PC-9 (cell line): ENCODE measurements at places on chromosomes 6 and 20. TPM values are rescaled to one million over a fixed set of nuclear protein-coding genes. Genes with fewer than 3 reads are reported as not detected.

GRCh38 chr6:167720456-167721285, 106.0 kb upstream of the AFDN start:
- DNase-seq = no peak

GRCh38 chr6:148509800-148510581, 167.4 kb downstream of the SASH1 start:
- DNase-seq = no peak

DNA sequence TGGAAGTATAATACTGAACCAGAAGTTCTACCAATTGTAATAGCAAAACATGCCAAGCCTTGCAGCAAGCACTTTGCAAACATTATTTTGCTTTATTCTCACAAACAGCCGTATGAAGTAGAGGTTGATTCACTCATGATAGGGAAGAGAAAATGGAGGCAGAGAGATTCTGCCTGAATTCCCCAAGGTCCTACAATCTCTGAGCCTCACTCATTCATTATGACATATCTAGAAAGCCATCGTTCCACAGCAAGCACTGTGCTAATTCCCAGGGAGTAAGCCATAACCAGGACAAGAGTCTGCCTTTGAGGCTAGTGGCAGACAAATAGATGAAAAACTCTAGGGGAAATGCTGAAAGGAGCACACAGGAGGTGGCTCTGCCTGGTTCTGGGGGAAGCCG, 288.0 kb downstream of the TSHZ2 start:
- DNase-seq = no peak

DNA sequence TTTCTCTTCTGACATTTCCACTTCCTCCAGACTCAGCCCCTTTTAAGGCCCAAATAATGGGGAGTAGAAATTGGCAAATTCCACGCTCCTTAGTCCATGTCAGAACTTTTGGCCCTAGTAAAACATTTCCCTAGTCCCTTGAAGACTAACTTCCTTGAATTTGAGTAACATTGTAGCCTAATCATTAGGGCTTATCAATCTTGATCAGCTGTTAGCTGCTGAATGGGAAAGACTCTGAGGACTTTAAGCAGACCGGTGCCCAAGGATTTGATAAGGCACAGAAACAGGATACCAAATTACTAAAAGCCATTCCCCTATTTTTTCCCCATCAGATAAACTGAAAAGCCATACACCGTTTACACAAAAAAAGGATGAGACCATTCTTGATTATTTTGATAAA, 37.0 kb upstream of the ECI2 start:
- no peak for DNase-seq

- no peak for DNase-seq
These were observed 2.0 kb downstream of the MAN1A1 start for GRCh38 chr6:119347466-119348095.

Gene SLC4A11
- total RNA-seq = 46.1 and 57.8 TPM in 2 replicates
